ENCODE measurements at places on chromosomes 4 and X.
A peak's percentile ranks its signal among the peaks of the same experiment; 100 is the strongest.

DNA sequence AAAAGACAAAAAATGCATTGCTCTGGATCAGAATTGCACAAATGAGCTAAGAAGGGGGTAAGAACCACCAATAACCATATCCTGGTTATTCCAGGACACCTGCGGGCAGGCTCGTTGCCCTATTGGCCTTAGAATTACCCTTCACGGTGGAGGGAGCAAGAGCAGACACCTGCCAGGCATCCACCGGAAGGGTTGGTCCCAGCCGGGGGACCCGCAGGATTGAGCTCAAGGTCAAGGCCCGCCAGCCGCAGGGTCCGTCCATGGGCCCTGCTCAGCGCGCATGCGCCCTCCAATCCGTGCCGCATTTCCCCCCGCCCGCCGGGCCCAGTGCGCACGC is 575 bp downstream of the SLC25A6 start:
- no peak for DNase-seq

GRCh38 chrX:125175991-125176584 is 143.6 kb upstream of the TEX13C start:
- DNase-seq = no peak

- no peak for DNase-seq
These were observed 272.2 kb upstream of the EMCN start for GRCh38 chr4:100789991-100790390.

GRCh38 chrX:154096140-154097002 is 1.1 kb downstream of the MECP2 start:
- DNase-seq = no peak

DNA sequence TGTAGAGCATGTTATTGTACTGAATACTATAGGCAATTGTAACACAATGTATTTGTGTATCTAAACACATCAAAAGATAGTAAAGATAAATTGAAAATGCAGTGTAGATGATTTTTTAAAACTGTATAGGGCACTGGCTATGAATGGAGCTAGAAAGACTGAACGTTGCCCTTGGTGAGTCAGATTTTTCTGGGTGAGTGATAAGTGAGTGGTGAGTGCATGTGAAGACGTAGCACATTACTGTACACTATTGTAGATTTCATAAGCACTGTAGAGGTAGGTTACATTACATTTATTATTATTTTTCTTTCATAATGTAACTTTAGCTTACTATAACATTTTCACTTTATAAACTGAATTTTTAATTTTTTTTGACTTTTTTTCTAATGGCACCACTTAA is 1491.6 kb downstream of the TECRL start:
- no peak for DNase-seq

- DNase-seq = no peak
These were observed 2.9 kb downstream of the HPGDS start for GRCh38 chr4:94339779-94340178.

GRCh38 chrX:120290107-120290506 is 21.2 kb downstream of the TMEM255A start:
- DNase-seq = no peak

DNA sequence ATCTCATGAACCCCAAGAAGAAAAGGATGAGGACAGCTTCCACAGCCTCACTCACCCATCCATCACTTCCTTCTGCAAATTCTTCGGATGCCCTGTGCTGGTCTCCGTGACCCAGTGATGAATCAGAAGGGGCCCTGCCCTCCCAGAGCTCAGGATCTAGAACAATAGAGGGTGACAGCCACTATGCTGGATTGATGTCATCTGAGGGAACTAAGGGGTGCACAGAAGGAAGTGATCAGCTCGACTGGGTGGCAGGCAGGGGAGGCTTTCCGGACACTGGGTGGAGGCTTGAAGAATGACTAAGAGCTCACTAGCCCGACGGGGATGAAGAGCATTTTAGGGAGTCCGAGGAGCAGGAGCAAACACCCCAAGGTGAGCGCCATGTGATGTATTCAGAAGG is 1.4 kb upstream of the ZNF185 start:
- DNase-seq = no peak

GRCh38 chr4:3372933-3373465 is 68.8 kb upstream of the HGFAC start:
- DNase-seq = no peak

DNA sequence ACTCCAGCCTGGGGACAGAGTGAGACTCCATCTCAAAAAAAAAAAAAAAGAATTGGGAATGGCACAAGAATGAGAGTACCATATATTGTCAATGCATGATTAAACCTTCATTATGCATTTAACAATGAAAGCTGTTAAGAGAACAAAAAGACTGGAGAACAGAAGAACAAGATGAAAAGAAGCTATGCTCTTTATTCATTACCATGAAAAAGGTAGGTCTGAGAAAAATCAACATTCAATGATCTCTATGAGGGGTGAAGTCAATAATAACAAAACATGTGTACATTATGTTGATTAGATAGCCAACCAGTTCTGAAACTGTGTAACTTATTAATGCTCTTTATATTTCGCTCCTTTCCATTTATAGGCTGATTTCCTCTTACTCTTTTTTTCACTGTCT is 100.9 kb downstream of the BRWD3 start:
- DNase-seq = no peak

DNA sequence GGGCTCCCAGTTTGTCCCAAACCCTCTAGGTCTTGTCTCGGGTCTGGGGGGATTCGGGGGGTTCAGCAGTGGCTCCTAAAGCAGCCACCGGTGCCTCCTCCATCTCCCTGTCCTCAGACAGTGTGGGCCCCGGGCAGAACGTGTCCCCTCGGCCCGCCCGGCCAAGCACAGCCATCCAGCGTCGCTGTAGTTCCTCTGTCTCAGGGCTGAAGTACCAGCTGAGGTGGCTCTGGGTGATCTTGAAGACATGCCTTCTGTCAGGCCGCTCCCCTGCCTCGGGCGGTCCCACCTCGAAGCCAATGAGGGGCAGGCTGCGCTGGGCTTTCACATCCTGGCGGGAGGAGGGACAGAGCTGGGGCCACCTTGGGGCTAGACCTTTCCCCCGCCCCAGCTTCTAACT is 5.9 kb downstream of the TSR2 start:
- no peak for DNase-seq

DNA sequence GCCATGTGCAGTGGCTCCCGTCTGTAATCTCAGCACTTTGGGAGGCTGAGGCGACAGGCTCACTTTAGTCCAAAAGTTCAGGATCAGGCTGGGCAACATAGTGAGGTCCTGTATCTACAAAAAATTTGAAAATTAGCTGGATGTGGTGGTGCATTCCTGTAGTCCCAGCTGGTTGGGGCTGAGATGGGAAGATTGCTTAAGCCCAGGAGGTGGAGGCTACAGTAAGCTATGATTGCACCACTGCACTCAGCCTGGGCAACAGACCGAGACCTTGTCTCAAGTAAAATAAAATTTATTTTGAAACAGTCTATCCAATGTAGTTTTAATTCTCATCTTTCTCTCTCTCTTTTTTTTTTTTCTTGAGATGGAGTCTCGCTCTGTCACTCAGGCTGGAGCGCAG is 21.1 kb downstream of the RBM10 start:
- DNase-seq = no peak

DNA sequence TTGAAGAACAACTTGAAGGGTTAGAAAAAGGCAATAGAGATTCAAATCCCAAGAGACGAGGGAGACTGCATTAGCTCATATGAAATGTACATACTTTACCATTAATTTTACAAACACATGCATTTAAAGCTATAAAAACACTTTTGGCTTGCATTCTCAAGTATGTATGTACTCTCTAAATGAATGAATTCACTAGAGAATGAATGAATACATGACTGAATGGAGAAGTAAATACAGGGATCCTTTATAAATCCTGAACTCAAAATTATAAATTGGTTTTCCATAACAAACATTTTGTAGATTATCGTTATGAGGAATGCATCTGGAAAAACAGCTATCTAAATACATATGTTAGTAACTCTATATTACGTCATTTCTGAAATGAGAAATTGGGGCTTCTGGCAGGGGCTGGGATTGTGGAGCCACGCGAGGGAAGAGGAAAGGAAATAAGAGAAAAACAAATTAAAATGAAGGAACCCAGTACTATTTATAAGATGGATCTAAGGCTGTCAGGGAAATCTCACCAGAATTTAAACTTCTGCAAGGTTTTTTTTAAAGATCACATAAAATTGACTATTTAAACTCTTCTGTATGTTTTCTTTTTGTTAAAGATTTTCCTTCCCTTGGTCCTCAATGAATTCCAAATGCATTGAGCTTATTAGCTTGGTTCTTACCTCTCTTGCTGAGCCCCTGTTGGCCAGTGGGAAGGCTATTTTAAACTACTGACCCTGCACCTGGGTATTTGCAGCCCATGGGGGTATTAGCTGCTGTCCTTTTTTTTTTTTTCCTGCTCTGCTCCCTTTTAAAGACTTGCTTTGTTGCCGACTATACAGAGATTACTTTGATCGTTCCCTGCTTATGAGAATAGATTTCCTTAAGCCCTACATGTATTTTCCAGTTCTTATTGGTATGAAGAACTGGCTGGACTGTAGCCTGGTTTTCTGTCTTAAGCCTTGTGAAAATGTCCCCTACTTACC is 207.8 kb downstream of the ADGRL3 start:
- DNase-seq = no peak

DNA sequence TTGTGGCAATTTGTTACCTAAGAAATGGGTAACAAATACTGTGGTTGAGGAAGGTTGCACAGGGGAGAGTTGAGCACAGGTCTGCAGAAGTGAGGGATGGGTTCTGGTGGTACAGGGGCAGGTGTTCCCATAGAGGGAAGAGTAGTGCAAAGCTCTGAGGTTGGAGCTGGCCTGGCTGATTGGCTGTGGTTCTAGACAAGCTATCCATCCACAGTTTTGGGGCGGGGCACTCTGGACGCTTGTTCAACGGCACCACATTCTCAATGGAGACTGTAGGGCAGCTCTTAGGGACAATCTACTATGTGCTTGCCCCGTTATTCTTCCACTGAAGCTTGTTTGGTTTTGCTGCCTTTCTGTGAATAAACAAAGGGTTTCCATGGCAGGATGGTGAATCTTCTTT is 35.4 kb downstream of the NAT8L start:
- DNase-seq = no peak

DNA sequence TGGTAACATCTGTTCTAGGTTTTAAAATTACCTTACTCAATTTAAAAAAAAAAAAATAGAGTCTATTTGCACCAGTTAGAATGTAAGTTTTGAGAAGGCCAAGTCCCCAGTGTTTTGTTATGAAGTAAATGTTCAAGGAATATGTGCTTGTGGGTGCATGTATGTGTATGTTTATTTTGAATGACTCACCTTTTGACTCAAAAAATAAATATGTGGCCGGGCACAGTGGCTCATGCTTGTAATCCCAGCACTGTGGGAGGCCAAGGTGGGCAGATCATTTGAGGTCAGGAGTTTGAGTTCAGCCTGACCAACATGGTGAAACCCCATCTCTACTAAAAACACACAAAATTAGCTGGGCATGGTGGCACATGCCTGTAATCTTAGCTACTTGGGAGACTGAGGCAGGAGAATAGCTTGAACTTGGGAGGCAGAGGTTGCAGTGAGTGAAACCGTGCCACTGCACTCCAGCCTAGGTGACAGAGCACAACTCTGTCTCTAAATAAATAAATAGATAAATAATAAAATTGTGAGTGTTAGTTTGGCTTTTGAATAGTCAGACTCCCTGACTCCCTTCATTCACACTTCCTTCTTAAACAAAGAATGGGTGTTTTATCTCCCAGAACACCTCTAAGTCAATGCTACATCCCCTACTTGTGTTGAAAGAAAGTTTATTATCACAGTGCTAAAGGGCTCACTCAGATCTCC is 511.3 kb upstream of the PCDH7 start:
- DNase-seq = no peak

GRCh38 chr4:845836-846251 is 19.9 kb upstream of the CPLX1 start:
- peak; percentile 24 for DNase-seq

DNA sequence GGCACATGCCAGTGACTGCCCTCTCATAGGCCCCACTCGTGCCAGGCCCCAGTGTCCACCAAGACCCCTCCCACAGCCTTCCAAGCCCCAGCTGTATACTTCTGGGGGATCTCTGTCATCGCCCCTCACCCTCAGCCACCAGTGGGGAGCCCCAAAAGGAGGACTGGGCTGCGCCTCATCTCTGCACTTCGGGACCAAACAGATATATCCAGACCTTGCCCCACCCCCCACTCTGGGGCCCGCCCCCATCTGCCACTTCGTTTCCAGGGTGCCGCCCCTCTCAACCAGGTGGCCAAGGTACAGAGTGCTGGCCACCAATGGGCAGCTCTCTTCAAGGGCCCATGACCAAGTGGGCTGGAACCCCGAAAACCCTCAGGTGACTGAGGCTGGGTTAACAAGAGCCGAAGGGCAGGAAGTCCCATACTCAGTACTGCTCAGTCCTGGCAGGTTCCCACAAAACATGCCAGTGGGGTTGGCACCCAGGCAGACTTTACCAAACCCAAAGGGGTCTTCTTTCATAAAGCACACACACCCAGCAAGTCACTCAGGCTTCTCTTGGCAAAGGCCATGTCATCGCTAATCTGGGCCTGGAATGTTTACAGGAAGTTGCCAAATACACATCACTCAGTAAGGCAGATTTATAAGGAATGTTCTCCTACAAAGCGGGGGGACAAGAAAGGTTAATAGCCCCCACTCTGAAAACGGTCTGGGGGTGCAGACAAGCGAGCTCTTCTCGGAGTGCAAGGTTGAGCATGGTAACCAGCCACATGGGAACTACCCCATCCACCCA is 4.4 kb downstream of the ZFYVE28 start:
- DNase-seq = no peak

DNA sequence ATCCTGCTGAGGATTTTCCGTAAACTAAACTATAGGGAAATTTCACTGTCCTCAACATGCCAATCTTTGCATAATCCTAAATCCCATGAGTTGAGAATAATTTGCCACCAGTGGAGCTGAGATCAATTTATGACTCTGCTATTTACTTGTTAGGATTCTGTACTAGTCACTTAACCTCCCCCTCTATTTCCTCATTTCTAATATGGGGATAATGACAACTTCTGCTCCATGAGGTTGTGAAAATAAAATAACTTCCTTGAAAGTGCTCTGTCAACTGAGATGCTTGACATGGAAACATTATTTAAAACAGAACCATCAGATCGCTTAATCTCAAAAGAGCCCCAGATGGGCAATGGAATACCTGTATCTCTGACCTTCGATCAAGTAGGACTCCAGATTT is 2.6 kb upstream of the FGF16 start:
- DNase-seq = no peak

DNA sequence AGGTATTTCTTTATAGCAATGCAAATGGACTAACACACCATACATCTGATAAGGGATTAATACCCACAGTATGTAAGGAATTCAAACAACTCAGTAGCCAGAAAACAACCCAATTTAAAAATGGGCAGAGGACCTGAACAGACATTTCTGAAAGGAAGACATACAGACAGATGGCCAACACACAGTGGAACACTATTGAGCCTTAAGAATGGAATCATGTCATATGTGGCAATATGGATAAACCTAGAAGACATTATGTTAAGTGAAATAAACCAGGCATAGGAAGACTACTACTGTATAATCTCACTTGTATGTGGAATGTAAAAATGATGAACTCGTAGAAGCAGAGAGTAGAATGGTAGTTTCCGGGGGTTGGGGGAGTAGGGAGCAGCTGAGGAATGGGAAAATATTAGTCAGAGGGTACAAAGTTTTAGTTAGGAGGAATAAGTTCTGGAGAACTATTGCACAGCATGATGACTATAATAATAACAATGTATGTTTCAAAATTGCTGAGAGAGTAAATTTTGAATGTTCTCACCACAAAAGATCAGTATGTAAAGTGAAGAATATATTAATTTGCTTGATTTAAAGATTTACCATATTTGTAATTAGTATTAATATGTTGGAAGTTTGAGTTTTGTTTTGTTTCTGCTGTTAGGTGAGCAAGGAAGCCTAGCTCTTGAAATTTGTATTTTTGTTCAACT is 25.2 kb downstream of the WDR44 start:
- DNase-seq = no peak
